ENCODE measurements at places on chromosomes 5 and 9.

DNA sequence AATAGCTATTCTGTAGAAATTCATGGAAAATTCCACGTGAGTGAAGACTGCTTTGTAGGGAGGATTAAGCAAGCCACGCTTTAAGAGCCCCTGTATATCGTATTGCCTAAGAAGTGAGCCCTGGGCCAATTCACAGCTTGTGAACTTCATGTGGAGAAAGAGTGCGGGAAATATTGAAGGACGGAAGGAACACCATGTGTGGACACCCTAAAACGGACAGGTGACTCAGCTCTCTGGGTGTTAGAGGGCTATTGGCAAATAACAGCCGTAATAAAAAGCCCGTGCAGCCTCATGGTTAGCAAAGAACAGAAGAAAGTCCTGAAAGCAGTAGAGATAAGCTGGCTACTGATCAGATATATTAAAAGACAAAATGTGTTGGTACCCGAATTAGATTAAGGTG is 26.4 kb downstream of the ZNF366 start:
- no peak for DNase-seq

GRCh38 chr5:14986413-14986812 is 114.8 kb upstream of the ANKH start:
- no peak for DNase-seq

DNA sequence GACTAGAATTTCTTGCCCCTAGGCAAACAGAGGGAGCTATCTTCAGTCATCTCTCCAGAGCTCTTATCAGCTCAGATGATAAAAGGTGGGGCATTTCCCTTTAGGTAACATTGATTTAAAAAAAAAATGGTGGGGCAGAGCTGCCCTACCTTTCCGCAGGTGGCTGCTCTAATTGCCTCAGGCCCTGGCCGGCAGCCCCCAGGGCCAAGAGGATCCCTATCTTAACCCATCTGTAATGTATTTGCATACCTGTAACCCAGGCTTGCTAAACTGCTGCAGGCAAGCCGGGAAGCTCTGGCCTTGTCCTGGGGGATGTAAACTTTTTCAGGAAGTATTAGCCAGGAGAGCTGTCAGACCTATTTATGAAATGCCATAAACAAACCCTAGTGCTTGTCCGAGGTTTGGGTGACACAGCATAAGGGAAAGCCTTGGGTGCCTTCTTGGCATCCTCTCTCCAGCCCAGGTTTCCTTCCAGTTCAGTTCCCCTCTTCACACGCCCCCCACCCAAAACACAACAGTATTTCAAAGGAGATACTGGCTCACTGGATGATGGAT is 20.9 kb upstream of the ZSWIM6 start:
- no peak for DNase-seq

DNA sequence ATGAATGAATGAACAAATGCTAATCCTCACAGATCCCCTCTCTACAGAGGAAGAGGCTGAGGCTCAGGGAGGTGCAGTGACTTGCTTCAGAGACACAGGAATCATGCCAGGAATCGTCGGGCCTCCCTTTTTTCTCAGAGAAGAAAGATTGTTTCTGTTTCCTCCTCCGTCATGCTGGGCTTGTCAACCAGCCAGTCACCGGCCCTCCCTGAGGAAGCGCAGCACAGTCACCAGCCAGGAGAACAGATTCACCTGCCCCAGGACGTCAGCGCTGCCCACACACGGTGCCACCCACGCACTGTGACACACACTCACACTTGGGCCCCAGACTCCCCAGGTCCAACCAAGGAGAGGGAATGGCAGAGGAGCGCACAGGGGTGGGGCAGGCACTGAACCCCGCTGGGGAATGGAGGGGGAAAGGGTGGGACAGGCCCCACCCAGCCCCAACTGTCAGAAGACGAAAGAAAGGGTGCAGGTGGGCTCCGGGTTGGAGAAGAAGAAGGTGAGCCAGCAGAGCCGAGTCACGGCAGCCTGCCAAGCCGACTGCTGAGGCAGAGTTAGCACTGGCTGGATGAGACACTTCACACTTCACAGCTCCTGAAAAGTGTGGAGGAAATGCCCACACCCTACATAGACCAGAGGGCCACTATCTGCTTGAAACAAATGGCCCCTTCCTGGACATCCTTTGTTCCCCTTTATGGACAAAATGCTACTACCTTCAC is 13.8 kb upstream of the ERGIC1 start:
- no peak for DNase-seq

DNA sequence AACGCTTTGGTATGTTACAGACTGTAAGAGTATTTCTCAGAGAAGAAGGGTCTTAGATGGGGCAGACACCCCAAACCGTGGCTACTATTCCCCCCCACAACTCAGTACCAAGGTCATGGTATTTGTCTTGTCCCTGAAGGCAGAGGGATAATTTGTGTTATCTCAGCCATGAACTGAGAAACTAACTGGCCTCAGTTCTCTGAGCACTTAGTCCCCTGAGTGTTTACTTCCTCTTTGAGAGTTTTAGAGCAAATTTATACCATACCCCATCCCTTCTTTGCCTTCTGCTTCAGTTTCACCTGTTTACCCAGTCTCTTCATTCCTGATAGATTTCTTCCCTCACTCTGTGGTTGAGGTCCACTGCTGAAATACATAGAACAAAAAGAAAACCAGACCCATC is 183.9 kb downstream of the LRRC70 start:
- DNase-seq: no peak

All from pons (tissue), 1 donor.